ENCODE measurements at places on chromosomes 13 and 19.

DNA sequence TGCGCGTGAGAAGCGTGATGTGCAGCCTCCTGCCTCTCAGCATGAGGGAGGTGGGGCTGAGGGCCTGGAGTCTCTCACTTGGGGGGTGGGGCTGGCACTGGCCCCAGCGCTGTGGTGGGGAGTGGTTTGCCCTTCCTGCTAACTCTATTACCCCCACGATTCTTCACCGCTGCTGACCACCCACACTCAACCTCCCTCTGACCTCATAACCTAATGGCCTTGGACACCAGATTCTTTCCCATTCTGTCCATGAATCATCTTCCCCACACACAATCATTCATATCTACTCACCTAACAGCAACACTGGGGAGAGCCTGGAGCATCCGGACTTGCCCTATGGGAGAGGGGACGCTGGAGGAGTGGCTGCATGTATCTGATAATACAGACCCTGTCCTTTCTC lies 8.7 kb downstream of the CD177 start:
- no peak for DNase-seq

DNA sequence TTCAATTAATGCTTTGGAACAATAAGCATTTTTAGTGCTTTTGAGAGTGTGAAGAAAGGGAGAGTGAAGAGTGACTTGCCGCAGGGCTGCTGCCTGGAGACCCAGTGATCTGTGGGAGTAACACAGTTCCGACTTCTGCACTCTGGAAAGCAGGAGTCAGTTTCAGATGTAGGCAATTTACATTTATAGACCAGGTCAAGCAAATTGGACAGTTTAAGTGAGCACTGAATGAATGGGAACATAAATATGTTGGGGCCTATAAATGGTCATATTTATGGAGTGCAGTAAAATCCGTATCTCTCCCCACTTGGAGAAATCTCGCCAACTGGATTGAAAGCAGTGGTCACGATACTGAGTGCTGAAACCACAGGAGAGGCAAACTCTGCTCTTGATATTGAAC lies 9.4 kb upstream of the SHISA2 start:
- DNase-seq: no peak

DNA sequence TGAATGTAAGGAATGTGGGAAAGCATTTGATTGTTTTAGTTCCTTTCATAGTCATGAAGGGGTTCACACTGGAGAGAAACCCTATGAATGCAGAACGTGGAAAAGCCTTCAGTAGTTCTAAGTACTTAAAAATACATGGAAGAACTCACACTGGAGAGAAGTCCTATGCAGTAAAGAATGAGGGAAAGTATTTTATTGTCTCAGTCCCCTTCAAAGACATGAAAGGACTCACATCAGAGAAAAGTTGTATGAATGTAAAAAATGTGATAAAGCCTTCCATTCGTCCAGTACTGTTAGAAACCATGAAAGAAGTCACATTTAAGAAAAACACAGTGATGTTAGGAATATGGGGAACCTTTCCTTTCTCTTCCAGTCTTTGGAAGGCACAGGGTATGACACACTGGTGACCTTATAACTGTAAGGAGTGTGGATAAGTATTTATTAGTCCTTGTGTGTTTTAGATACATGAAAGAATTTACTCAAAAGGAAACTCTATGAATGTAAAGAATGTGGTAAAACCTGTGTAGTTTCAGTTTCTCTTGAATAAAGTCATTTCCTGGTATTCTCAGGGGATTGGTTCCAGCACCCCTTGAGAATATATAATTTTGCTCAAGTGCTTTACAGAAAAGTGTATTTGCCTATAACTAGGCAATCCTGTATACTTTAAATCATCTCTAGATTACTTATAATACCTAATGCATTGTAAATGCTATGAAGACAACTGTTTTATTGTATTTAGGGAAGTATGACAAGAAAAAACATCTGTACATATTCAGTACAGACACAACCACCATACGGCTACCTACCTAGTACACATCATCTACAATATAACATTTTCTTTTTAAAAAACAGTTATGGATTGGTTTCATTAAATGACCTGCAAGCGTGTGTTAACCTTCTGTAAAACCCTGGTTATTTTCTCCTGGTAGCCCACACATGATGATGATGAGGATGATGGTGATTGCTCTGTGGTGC lies 52.8 kb downstream of the ZNF823 start:
- DNase-seq: no peak

DNA sequence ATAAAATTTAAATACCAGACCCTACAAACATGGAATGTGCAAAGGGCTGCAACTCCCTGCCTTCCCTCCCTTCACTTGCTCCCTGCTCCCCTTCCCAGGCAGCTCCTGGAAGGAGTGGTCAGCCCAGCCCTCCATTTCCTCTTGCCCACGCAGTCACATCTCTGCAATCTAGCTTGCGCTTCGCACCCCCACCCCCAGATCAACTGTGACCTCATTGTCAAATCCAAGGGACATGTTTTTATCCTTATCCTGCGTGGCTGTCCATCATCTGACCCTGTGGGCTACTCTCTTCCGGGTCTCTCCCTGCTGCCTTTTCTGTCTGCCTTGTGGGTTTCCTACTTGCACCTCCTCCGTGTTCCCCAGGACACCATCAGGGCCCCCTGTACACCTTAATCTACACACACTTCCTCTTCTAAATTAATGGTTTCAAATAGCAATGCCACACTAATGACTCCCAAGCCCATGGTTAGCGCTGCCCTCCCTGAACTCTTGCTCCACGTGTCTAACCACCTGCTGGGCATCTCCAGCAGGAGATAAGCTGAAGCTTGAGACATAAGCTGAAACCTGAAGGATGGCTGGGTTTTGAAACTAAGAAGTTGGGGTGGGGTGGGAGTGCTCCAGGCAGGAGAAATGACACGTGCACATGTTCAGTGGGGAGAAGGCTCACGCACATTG lies 118.3 kb downstream of the USP12 start:
- DNase-seq: no peak

DNA sequence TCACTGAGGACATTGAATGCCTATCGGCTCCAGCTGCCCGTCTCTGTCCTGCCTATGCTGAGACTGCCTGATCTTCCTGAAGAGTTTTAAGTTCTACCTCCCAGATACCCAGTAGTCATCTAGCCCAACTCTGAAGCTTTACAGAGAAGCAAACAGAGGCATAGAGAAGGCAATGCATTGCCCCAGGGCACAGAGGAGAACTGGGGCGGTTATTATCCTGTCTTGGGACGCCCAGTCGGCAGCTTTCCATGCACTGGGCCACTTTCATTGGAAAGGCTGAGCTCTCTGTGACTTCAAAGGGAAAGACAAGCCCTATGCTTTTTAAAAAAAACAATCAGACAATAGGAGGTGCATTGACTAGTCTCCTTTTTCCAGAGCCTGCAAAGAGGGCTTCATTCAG lies 71.6 kb downstream of the HSPH1 start:
- DNase-seq: no peak

DNA sequence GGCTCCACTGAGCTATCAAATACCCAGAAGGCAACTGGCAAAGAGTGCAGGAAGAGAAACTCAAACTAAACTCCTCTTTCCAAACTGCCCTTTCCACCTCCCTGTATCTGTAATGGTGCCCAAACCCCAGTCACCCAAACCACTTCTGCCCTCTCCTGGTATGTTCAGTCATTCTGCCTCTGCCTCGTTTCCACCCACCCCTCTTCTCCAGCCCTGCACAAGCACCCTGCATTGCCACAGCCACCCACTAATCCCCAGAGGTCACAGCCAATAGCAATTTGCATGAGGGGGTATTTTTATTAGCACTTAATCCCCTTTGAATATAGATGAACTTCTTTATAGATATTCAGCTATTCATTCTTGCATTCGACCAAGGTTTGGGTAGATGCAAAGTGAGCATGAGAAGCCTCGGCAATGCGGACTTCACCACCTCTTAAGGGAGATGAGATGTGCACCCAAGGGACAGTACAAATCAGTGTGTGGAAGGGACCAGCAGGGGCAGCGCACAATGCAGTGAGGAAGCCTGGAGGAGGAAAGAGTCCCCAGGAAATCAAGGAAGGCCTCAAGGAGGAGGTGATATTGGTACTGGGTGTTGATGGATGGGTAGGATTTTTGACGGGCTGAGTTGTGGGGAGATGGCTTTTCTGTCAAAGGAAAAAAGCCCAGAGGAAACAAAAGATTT lies 12.4 kb downstream of the TMEM272 start:
- no peak for DNase-seq

DNA sequence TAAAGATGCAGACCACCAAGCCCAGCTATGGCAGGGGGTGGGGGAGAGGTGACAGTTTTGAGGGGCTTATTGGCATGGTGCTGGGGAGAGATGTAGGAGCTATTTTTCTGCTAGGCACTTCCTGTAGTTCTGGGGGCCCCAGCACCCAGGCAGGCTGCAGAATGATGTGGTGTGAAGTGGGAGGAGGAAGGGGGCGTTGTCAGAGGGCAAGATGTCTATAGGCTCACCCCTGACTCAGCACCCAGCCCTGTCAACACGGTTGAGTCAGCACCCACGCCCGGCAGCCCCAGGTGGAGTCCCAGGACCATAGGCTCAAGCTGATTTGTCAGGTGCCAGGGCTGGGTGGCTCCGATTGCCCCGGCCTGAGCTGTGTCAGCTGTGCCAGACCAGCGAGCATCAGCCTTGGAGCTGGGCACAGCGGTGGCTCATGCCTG lies 5.8 kb downstream of the KLF2 start:
- DNase-seq: peak; percentile 79

DNA sequence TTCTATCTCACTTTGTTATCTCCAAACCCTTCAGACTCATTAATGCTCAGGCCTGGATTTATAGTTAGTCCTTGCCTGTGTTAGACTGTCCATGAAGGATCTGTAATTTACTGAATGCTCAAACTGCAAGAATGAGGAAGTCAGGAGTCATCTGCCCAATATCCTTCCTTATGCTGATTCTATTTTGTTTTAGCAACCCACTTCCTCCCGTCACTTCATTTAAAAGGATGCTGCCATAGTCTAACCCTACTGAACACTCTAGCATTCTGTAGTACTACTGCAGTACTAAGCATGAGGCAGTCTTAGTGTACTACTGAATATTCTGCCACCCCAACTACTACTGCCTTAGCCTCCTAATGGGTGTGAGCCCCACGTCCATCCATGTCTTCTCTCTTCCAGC lies 1.5 kb downstream of the FCAR start:
- no peak for DNase-seq

DNA sequence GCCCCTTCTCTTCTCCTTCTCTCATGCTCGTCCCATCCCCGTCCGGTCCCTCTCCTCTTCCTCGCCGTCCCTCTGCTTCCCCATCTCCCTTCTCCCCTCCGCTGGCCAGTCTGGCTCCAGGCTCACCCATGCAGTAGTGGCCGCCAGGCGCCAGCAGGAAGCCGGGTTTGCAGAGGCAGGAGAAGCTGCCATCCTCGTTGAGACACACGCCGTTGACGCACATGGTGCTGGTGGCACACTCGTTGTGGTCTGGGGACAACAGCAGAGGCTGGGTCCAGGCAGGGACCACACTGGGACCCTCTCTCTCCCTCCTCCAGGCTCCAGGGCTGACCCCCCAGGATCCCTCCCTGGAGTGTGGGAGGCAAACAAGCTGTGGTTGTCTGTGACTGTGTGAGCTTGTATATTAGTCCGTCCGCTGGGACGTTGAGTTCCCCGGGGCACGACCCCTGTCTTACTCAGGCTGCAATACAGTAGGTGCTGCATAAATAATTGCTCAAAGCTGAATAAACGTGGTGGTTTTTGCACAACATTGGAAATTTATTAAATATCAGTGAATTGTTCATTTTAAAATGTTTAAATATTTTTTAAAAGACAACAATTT lies 16.4 kb downstream of the FBN3 start:
- DNase-seq: no peak

DNA sequence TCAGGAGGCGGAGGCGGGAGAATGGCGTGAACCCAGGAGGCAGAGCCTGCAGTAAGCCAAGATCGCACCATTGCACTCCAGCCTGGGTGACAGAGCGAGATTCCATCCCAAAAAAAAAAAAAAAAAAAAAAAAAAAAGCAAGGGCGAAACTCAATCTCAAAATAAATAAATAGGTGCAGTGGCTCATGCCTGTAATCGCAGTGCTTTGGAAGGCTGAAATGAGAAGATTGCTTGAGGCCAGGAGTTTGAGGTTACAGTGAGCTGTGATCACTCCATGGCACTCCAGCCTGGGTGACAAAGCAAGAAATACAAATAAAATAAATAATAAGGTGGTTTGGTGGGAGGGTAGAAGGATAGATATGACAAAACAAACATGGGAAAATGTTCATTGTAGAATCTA lies 39.0 kb upstream of the CYP2S1 start:
- no peak for DNase-seq

- no peak for DNase-seq
Measured at GRCh38 chr19:53432088-53432661, 391 bp downstream of the ZNF761 start.

DNA sequence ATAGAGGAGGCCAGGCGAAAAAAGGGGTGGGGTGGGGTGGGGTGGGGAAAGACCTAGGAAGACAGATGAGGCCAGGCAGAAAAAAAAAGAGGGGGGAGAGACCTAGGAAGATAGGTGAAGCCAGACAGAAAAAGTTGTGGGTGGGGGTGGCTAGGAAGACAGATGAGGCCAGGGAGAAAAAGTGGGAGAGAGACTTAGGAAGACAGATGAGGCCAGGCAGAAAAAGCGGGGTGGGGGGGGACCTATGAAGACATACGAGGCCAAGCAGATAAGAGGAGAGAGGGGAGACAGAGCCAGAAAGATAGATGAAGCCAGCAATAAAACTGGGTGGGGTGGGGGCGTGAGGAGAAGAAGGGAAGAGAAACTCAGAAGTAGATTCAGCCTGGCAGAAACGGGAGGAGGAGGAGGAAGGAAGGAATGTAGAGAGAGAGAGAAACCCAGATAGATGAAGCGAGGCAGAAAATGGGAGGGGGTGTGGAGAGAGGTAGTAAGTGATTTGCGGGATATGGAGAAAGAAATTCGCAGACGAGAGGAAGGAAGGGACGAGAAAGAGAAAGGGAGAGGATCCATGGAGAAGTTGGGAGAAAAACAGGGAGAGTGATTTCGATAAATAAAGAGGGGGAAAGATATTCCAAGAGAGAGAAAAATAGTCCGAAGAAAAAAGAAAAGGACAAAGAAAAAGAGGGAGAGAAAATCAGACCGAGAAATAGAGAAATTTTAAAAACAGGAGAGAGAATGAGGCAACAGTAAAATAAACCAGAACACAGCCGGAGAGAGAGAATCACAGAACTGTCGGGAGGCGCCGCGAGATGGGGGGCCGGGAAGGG lies 12.2 kb upstream of the CACNG6 start:
- DNase-seq: no peak

DNA sequence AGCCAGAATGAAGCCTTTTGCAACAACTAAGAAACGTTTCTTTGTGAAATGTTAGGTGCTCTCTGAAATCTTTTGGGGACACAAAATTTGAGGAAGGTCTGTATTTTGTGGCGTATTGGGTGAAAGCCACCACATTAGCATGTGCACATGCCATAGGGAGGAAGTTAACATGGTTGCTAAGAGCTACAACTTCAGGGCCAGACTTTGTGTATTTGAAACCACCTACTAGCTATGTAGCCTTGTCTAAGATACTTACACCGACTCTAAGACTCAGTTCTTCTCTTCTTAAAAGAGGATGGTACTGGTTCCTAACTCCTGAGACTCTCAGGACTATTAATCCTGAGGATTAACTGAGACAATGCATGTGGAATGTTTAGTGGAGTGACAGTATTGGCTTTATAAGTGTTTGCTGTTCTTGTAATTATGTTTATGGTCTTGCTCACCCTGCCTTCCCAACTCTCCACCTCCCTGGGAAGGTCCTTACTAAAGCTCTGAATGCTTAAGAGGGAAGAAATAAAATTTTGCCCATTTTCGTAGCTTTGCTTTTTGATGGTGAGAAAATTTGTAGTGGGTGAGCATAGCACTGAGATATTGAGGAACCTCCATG lies 15.5 kb downstream of the SERP2 start:
- DNase-seq: no peak

GRCh38 chr13:23741879-23742510 lies 147.2 kb downstream of the MIPEP start:
- no peak for DNase-seq

Measured in retinal pigment epithelial cell (primary cell).